ENCODE measurements at places on chromosomes 1 and 21.
A peak's percentile ranks its signal among the peaks of the same experiment; 100 is the strongest.

- DNase-seq, result no peak
Measured at GRCh38 chr1:85148524-85149250, 52.1 kb downstream of the SYDE2 start.

GRCh38 chr1:156623946-156624813 is 5.0 kb downstream of the HAPLN2 start:
- DNase-seq, result peak; percentile 26

DNA sequence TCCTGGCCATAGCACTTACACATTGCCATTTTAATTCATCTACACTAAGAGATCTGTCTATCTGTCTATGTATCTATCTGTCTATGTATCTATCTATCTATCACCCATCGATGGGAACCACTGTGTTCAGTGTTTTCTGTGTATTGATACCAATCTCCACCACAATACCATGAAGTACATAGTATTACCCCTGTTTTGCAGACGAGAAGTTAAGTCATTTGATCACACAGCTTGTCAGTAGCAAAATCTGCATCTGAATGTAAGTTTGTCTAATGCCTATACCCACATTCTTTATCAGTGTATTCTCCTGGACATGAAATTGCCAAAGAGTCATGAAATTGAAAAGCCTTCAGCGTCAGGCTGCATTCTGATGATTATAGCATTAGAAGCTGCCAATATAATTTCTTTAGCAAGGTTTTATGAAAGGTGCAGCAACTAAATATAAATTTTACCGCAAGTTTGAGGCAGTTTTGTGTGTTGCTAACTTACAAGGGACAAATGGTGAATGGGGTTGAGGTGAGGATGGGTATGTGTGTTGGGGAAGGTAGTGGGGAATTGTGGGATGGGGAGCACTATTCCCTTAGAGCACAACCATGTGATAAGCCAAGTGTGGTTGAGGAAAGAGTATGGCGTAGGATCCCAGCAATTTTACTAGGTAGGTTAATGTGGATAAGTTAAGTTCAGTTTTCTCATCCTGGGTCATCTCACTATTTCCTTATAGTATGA is 24.2 kb downstream of the SLAMF1 start:
- DNase-seq, result no peak

GRCh38 chr1:192435704-192436103 is 118.9 kb downstream of the RGS21 start:
- no peak for DNase-seq

GRCh38 chr1:235266967-235267366 is 61.0 kb downstream of the ARID4B start:
- DNase-seq, result no peak

GRCh38 chr1:72037745-72038343 is 244.5 kb downstream of the NEGR1 start:
- peak; percentile 21 for DNase-seq

- DNase-seq, result no peak
Measured at GRCh38 chr21:45893740-45894449, 87.7 kb upstream of the COL6A1 start.

DNA sequence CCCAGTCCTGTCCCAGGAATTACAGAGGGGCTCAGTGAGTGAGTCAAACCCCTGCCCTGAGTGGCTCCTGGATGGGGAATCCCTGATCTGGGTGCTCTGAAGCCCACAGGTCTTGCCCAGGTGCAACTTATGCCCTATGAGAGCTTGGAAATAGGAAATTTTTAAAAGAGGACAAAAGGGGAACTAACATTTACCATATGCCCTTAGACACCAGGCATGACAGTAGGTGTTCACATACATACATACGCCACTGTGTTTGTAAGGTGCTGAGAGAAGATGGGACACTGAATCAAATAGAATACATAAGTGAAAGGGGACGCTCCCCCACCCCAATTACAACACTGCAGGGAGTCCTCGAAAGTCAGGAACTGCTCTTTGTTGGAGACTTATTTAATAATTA is 1.4 kb downstream of the CFAP45 start:
- DNase-seq, result no peak

DNA sequence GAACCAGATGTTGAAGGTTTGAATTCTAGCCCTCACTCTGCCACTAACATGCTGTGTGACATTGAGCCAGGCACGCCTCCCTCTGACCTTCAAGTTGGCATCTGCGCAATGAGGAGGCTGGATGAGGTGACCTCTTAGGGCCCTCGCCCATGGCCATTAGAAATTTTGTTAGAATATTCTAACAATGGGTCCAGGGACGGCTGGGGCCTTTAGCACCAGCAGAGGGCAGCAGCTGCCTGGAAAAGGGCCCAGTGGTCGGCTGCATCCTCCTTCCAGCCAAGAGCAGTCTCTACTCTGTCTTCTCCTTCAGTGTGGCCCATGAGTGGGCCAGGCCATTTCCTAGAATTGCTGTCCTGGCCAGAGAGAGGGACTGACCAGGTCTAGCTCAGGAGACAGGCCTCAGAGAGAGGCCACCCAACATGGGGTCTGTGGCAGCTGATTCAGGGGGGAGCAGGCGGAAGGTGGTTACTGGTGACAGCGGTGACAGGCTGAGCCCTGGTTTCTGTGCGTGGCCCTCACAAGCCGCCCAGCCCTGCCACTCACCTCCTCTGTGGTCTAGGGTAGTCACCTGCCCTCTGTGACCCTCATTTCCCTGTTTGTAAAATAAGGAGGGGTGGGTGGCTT is 101.3 kb upstream of the ACTL8 start:
- DNase-seq, result peak; percentile 59

DNA sequence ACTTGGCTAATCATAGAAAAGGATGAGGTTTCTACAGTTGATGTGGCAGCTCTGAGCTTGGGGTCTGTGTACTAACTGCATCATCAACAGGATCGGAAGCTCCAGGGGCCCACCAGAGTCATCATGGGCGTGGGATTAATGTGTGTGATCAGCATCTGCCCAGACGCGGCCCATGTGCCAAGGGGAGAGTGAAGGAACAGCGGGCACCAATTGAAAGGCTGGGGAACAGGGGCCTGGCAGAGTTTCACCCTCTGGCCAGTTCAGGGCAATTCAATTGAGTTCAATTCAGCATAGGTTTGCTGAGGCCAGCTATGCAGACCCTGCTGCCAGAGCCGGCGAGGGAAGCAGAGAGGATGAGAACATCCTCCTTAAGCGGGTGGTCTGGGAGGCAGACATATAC is 260.0 kb upstream of the AJAP1 start:
- no peak for DNase-seq

GRCh38 chr21:41977034-41977950 is 23.5 kb upstream of the C2CD2 start:
- no peak for DNase-seq

DNA sequence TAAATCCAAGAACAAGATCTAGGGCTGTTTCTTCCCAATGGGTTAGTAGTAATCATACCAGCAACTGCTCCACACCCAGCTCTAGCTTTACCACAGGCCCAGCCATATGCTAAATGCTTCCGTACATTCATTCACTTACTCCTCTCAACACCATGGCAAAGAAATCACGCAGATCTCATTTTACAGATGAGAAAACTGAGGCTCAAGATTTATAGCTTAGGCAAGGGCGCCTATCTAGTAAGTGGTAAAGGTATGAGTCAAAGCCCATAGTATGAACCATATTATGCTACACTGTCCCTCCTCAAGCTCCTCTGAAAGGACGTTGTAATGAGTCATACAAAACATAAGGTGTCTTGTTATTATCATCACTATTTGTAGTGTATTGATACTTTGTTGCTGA is 82.2 kb downstream of the NIBAN1 start:
- DNase-seq, result no peak

DNA sequence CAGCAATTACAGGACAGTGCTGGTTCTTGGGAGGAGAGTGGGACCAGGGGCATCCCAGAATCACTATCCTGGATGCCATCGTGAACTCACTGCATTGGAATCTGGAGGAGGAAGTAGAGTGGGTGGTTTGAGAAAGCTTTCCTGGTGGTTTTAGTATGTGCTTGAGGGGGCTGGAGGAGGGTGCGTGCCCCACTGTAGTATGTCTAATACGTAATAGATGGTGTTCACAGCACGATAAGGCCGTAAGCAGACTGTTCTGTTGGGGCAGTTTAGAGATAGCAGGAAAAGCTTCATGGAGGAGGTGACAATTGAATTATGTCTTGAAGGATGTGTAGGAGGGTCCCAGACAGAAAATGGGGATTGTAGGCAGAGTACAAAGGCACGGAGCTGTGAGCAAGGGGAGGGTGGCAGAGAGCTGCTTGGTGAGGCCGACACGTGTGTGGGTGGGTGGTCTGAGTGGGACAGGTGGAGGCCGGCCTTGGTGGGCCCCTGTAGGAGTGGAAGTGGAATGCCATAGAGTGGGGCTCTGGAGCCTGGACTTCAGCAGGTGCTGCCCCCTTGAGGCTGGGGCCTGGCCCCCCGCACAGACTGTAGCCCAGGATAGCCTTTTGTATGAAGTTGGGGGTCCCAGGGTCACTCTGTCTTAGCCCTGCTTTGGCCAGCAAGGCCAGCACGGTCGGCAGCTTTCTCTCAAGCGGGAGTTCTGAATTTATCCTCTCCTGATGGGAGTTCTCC is 37.0 kb downstream of the IL6R start:
- DNase-seq, result peak; percentile 49

DNA sequence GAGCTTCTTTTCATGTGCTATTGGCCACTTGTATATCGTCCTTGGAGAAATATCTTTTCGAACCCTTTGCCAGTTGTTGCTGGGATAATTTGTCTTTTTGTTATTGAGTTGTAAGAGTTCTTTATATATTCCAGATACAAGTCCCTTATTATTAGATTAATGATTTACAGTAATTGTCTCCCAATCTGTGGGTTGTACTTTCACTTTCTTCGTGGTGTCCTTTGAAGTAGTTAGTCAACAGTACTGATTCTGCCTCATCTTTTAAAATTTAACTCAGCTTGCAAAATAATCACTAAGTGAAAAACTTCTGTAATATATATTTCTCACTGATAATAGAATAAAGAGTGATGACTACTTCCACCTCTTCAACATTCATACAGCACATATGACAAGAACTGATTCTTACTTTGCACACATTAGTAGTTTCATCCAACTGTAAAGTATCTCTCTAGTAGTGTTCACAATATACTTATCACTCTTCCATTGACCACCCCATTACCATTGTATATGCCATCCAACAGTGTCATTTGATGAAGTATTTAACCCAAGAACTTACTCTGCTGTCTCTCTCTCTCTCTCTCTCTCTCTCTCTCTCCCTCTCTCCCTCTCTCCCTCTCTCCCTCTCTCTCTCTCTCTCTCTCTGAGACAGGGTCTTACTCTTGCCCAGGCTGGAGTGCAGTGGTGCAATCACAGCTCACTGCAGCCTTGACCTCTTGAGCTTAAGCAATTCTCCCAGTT is 104.2 kb upstream of the DMRTA2 start:
- DNase-seq, result no peak

- DNase-seq, result no peak
Measured at GRCh38 chr21:44426663-44427191, 28.6 kb upstream of the LRRC3 start.

DNA sequence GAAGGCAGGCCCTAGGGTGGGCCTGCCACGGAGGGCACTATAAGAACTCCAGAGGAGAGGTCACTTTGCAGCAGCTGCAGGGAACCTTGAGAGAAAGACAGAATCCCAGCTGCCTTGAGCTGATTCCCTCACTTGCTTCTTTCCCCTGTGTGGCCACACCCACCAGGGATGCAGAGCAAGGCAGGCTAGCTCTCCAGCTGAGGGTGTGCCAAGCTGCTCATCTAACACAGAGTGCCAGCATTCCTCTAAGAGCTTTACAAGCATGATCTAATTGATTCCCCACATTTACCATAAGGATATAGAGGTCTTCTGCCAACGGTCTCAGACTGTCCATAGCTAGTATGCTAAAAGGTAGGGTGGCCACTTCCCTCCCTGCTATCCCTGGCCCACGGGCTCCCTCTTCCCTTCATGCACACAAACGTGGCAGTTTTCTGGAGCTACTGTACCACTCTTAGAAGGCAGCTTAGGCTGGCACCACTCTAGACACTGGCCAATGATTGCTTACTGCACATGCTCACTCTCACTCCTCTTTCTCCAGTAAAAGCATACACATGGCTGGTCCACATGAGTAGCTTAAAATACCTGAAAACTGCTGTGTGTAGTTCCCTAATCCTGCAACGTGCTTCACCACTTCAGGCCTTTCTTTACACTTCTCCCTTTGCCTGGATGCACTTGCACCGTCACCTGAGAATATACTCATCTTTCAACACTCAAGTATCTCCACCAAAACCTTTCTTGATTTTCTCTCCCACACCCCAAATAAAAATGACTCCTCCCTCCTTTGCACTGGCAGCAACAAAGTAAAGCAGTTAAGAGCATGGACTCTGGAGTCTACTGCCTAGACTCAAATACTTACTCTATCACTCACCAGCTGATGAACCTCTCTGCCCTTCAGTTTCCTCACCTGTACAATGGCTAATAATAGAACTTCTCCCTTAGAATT is 57.7 kb downstream of the DMAP1 start:
- DNase-seq, result no peak

DNA sequence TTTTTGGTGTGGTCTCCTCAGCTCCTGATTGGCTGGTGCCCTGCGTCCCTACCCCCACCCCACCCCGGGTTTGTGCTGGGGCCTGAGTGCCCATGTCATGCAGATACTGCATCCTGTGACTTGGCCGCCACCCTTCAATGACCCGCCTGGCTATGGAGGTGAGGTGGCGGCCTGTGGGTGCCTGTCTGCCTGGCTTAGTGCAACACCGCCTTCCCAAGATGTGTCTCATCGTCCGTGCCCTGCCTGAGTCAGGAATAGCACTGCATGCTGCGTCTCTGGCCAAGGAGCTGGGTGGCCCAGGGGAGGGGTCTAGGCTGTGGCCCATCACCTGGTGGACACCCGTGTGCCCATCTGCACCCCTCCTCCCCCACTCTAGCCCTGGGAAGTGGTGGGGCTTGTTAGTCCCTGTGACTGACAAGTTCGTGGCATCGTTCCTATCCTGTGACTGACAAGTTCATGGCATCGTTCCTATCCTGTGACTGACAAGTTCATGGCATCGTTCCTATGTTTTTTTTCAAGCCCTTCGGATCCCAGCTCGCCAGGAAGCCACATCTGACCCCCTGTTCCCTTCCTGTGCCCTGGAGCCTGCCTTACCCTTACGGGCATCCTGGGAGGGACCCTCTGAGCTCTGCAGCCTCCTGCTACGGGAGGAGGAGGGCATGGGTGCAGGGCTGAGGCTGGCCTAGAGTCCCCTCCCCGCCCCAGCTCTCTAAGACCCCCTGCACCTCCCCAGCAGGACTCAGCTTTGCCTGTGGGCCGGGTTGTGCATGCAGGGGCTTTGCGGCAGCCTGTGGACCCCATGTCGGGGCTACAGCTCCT is 7.5 kb downstream of the SLX9 start:
- DNase-seq, result no peak

All from inflammatory macrophage treated with lipopolysaccharide for 1 hour (primary cell).